ENCODE measurements at places on chromosomes 6 and 20.

DNA sequence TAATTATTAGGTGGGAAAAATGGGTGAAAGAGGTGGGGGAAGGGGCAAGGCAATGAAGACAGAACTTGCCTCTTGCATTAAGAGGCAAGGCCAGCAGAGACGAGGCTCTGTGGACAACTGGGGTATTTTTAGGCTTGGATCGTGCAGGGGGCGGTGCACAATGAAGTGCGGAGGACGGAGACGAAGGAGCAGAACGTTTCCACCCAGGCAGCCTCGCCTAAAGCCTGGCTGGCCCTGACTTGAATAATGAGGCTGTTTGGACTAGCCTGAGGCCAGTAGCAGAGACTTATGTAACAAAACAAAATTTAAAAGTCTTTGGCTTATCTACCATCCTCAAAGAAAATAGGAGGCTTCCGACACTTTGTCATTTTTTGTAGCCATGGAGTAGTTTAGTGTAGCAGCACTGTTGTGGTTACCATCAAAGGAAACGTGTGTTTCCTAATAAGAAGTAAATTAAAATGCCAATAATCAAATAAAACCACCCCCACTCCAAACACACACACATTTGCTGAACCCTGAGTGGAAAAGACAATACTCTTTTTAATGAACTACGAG, 370.0 kb upstream of the CNR1 start:
- DNase-seq: no peak

- peak; percentile 26 for DNase-seq
Measured at GRCh38 chr20:38372806-38373205, 26.5 kb downstream of the LBP start.

GRCh38 chr6:144416244-144416643, 131.1 kb downstream of the UTRN start:
- DNase-seq: no peak

- DNase-seq: no peak
Measured at GRCh38 chr6:165776691-165777090, 113.7 kb upstream of the PDE10A start.

GRCh38 chr6:106787327-106788196, 158.2 kb downstream of the QRSL1 start:
- DNase-seq: no peak

- DNase-seq: peak; percentile 2
Measured at GRCh38 chr6:74798302-74798701, 407.6 kb downstream of the COL12A1 start.

- DNase-seq: peak; percentile 93
Measured at GRCh38 chr20:44495257-44495656, 19.6 kb downstream of the TTPAL start.

DNA sequence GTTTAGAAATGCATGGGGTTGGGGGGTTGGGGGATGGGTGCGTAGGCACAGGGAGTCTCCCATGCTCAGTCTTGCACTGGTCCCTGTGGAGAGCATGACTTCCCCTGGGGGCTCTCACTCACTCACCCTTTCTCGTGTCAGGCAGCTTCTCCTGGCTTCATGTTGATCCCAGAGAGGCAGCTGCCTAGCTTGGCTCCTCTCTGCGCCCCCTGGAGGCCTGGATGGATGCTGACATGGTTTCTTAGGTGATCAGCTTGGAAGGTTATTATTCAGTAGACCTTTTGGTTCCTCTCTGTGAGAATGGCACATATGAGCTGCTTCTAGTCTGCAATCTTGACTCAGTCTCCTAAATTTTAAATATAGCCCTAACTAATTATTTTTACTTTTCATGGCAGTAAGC, 109.3 kb upstream of the FAM83B start:
- no peak for DNase-seq

DNA sequence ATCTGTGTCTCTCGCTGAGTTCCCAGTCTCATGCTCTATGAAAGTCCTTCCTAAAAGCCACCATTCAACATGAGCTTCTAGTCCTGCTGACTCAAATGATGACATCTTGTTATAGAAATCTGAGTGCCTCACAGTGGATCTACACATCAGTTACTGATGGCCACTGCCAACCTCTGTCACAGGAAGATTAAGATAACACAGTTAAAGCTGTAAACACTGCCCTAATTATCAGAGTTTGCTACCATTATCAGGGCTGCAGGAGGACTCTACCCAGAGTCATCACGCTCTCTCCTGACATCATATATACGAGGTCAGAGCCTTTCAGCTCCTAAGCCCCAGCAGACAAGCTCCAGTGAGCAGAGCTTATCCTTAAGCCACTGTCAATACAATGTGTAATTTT, 63.2 kb downstream of the HIVEP2 start:
- DNase-seq: peak; percentile 35

GRCh38 chr20:51666126-51666525, 102.1 kb downstream of the ATP9A start:
- no peak for DNase-seq

- DNase-seq: peak; percentile 96
Measured at GRCh38 chr6:43926634-43927531, 156.9 kb downstream of the VEGFA start.

DNA sequence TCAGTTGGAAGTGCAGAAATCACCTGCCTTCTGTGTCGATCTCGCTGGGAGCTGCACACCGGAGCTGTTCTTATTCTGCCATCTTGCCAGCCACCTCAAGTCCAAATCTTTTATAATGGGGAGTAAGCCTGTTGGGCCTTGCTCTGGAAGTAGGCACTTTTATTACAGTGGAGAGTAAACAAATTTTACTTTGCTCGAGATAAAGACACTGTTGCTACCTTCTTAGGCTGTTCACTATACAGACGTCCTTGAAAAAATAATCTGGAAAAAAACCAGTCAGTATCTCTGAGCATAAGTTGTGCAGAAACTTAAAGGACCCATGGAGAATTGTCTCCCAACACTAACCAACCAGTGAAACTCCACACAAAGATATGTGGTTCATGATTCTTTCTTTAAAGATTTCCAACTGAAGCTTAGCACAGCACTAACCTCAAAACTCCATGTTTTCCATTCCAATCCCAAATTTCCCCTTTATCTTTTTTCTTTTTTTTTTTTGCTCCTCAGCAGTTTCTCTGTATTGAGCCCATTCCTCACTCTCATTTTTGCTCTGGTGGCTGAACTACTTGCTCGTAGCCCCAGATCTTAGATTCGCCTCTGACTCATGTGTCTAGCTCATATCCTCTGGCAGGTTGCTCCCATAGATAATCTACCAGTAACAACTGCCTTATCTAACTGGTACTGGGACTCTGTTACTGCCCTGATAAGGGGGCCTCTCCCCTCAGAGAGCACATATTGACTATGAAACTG, 34.3 kb upstream of the COL9A1 start:
- no peak for DNase-seq

DNA sequence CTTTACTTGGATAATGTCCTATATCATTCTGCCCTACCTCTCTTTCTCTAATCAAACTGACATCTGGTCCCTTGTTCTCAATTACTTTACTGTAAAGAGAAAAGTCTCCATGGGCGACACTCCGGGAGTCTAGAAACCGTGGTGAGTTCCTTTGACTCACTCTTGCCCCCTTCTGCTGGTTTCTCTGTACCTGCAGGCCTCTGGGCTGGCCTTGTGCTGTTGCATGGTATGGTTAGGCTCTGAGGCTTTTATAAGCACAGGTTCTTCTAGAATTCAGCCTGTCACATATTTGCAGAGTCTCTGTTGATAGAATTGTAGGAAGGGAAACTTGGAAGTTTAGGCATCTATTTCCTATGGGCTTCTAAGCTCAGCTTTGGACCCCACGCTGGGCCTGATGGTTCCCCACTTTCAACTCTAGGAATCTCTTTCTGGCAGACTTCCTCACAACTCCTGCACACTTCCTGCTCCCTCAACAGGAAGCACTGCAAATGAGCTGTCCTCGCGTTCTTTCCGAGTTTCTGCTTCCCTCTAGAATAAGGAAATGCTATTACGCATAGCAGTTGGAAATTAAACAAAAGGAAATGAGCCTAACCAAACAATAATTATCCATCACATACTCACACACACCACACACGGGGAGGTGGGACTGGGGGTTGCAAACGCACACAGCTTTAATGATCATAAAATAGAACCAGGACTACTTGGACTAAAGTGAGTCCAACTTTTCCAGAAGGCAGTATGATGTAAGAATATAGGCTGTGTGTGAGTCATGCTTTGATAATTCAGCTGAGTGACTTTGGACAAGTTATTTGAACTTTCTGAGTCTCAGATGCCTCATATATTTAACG, 683.3 kb downstream of the QKI start:
- DNase-seq: no peak

GRCh38 chr20:52279706-52280105, 88.1 kb upstream of the ZFP64 start:
- peak; percentile 80 for DNase-seq

DNA sequence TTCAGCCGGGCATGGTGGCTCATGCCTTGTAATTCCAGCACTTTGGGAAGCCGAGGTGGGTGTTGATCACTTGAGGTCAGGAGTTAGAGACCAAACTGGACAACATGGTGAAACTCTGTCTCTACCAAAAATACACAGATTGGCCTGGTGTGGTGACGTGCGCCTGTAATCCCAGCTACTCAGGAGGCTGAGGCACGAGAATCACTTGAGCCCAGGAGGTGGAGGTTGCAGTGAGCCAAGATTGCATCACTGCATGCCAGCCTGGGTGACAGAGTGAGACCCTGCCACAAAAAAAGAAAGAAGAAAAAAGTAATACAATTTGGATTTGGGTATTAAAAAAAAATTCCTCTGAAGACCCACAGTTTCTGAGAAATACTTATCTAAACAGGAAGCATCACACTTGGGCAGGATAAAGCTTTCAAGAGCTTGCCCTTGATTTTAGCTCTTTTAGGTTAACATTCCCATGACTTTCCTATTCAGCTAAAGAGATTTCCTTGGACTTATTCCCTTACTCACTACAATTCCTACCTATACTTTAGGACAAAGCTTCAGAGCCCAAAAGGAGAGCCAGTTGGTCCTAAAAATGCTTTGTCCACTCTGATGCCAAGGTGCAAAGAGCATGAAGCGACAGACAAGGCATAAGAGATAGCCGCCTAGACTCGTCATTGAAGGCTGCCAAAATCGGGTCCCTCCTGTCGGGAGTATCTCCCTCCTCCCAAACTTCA, 1.9 kb downstream of the ELOVL2 start:
- no peak for DNase-seq

- DNase-seq: no peak
Measured at GRCh38 chr20:24488064-24488799, 18.8 kb downstream of the SYNDIG1 start.

DNA sequence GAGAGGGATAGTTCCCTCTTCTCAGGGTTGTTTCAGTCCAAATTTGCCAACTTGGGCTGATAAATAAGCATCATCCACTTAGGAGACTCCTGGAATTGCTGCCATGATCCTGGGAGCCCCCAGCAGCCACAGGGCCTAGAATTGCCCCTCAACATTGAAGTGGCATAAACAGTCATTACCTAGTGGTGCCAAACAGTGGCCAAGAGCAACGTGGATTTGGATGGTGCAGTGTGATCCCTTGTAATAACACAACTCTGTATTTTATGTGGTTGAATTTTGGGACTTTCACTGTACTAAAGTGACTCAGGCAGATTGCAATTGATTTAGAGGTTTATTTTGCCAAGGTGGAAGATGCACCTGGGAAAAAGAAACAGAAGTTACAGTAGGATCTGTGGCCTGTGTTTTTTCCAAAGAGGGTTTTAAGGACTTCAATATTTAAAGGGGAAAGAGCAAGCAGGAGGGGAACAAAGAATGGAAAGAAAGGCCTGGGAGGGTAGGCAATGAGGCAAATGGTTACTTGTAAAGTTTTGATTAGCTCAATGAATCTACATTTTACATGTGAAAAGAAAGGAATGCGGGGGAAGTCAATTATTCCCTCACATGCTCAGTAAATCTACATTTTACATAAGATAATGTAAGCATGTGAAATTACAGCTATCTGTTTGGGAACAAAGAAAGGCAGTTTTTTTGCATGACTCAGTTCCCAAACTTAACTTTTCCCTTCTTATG, 168.0 kb upstream of the NOX3 start:
- DNase-seq: no peak

DNA sequence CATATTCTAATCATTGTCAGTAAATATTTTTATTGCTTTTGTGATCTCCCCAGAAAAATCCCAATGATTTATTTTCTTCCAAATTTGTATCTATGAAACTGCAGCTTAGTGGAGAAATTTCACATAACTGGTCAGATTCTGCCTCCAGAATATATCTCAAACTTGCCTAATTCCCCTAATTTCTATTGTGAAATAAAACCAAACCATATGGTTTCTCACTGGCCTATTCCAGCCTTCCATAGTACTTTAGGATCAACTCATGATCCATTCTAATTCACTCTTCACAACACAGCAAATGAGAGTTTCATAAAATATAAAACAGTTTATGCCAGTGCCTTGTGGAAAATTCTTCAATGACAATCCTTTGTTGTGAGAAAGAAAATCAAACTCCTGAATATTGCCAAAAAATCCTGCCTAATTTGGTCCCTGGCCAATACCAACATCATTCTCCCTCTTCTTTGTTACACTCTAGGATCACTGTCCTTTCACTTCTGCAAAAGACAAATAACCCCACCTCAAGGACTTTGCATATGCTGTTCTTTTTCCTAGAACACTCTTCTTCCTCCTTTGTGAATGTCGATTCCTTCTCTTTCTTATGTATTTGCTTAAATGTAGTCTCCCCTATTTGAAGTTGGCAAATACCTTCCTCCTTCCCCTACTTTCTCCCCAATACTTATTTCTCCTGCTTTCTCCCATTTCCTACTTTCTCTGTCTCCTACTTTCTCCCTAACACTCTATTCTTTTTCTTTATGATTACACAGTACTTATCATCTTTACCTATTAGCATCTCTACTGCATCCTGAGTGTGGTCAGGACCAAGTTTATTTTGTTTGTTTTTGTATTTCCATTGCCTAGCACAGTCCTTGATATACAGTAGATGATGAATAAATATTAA, 587.5 kb downstream of the RFPL4B start:
- no peak for DNase-seq

GRCh38 chr6:72636215-72636614, 14.4 kb downstream of the KCNQ5 start:
- no peak for DNase-seq

GRCh38 chr20:15742087-15742486, 831.2 kb downstream of the KIF16B start:
- DNase-seq: no peak

DNA sequence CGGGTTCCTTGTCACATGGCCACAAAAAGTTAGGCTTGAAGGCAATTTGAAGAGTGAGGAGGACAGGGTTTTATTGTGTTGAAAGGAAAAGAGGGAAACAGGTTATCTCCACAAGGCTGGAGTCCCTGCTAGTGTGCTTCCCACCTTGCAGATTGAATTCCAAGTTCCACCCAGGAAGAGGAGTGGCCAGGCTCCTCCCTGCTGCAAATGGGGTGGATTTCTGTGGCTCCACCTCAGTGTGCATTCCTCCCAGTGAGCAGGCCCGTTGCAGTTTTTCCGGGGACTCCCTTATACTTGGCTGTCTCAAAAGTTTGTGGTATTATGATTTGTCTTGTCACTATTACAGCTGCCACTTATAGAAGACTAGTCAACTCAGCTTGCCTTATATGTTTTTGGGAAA, 281.8 kb upstream of the PLCB4 start:
- DNase-seq: no peak

GRCh38 chr6:148747145-148747470, 278 bp downstream of the UST start:
- DNase-seq: peak; percentile 17

GRCh38 chr6:43803055-43803782, 33.2 kb downstream of the VEGFA start:
- peak; percentile 75 for DNase-seq

GRCh38 chr20:15772826-15773225, 800.4 kb downstream of the KIF16B start:
- DNase-seq: no peak

Data from amniotic epithelial cell (primary cell).